GM13976 (cell line): ENCODE measurements at places on chromosomes 4 and X.

DNA sequence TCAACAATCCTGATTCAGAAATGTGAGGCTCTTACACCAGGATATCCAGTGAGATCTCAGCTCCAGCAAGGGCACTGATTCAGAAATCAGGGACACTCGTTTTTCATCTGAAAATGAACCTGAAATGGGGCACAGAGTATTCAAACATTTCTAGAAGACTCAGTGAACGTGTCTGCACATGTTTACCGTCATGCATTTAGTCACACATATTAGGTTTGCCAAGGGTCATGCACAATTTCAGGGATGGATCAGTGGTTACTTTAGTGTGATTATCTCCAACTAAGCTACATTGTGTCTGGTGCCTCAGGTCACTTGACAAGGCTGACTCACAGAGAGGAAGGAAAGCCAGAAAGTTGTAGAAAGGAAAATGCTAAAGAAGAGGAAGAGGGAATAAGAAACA lies 33.6 kb upstream of the SPANXN2 start:
- no peak for DNase-seq

GRCh38 chr4:98945297-98945850 lies 16.4 kb upstream of the EIF4E start:
- DNase-seq: no peak

DNA sequence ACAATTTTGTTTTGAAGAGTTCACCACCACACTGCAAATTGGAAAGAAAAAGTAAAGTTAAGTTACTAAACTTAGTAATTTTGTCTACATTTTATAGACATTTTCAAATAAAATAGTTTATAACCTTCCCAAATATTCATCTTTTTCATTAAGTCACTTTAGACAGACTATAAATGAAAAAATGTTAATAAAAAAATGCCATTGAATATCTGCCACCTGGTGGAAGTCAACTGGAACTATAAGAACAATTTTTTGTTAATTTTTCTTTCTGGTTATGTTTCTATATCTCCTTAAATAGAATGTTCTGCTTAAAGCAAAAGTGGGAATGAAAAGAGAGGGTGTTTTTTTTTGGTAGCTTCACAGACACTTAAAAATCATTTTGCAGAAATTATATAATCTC lies 534.4 kb upstream of the PCDH10 start:
- no peak for DNase-seq

- no peak for DNase-seq
Observed at GRCh38 chr4:138182838-138183426, 59.2 kb downstream of the SLC7A11 start.

DNA sequence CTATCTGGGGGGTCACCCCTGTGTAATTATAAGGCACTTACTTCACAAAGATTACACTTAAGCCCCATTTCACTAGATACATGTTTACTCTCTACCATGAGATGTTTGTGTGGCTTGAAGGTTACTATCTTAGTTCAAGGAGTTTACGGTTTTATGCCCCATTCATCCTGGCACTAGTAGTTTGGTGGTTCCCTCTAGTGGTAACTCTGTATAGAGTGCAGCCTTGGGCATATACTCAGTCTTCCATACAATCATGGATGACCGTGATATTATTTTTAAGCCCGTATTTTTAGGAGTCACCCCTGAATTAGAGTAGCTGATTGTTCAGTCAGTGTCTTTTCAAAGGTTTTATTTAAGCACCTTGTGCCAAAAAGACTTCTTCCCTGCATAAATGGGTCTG lies 109.9 kb upstream of the FAM47C start:
- DNase-seq: no peak
